ENCODE measurements at places on chromosomes 12 and 14.

DNA sequence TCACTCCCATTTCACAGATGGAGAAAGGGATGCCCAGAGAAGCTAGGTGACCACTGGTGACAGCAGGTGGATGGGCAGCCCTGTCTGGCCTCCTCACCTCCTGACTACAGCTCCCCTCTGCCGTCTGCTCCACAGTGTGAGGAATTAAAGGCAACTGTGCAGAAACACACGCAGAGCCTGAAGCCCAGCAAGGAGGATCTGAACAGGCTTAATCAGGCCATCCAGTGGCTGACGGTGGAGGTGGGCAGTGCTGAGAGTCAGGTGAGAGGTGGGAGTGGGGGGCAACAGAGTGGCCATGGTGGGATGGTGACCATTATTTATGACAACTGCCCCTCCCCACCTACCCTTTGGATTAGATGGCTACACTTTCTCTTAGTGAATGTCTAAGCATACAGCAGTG, 1.2 kb downstream of the KRT86 start:
- no peak for DNase-seq

- no peak for DNase-seq
These were observed 3.0 kb upstream of the ZC3H14 start for GRCh38 chr14:88559852-88560251.

GRCh38 chr14:39006721-39007410, 96.2 kb downstream of the SEC23A start:
- DNase-seq, result no peak

- no peak for DNase-seq
These were observed 73.5 kb upstream of the SAV1 start for GRCh38 chr14:50741567-50741966.

DNA sequence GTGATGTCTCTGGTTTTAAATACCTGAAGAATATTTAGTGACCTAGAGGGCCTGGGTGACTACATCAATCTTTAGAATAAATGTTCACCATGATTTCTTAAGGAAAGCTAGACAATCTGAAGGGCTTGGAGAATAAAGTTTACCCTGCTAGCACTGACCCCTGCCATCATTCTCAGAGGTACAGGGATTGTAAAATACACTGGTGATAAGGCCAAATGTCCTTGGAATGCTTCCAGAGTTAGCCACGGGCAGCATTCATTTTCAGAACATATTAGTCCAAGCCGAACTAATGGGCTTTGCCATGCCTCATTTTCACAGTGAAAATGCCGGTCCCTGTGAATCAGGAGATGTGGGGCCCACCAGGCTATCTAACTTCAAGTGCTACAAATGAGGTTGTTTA, 1381.7 kb upstream of the SEL1L start:
- no peak for DNase-seq

DNA sequence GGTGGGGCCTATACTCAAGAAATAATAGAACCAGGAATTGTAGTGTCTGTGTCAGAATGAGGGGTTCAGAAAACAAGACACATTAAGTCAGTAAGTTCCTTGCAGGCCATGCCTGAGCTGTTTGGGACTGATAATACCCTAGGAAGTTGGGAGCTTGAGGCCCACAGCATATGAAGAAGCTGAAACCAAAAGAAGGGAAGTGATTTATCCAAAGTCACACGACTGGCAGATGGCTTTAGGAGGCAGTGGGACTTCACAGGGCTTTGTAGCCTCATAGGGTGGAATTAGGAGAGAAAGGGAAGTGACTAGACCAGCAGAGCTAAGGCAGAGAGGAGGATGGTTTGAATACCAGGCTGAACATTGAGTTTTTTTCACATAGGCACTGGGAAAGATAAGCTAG, 56.6 kb upstream of the SRSF5 start:
- no peak for DNase-seq

DNA sequence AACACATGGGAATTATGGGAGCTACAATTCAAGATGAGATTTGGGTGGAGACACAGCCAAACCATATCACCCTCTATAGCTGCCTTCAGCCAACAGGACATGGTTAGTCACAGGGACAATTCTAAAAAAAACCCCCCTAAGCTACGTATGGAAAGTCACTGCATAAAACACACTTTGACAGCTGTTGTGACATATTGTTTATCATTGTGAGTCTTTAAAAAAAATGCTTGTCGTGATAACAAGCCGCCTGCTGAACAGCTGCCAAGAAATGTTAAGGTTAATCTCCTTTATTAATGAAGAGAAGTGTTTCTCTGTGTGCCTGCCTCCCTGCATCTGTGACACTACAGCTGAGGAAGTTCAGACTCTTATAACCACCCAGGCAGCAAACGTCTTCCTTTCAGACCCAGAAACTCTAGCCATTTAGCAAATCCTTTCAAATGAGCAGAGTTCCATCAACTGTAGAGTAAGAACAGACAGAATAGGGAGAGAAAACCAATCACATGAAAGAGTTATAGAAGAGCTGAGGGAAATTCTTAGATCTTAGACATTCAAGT, 1459.6 kb upstream of the TMEM132C start:
- DNase-seq, result no peak

DNA sequence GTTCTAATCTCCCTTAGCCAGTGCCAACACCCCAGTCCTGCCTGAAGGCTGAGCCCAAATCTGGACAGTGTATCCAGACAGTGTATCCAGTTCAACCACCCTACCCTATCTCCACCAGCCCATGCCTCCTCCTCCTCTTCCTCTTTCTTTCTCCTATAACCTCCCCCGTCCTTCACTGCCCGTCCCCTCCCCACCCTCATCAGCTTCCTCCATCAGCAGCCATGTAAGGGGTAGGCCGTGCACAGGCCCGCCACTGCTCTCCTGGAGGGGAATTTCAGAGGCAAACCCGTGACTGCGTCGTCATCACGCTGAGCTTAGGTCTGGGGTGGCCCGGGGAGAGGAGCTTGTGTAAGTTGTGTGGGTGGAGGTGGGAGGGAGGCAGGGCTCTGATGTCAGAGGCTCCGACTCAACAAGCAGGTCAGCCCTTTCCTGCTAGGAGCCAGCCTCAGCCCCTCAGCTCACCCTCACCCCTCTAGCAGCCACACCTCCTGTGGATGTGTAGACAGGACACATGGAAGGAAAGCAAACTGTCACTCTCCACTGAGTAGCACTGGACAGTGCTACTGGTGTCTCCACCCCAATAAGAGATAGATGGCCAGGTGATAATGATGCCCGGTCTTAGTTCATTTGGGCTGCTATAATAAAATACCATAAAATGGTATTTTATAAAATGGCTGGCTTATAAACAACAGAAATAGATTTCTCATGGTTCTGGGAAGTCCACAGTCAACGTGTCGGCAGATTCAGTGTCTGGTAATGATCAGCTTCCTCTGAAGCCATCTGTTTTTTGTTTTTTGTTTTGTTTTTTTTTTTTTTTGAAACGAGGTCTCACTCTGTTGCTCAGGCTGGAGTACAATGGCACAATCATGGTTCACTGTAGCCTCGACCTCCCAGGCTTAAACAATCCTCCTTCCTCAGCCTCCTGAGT, 50.5 kb downstream of the IRF2BPL start:
- DNase-seq, result no peak

- peak; percentile 56 for DNase-seq
These were observed 841.1 kb downstream of the NRXN3 start for GRCh38 chr14:79011091-79011919.

- DNase-seq, result no peak
These were observed 48.2 kb upstream of the PNMA1 start for GRCh38 chr14:73762375-73762822.

DNA sequence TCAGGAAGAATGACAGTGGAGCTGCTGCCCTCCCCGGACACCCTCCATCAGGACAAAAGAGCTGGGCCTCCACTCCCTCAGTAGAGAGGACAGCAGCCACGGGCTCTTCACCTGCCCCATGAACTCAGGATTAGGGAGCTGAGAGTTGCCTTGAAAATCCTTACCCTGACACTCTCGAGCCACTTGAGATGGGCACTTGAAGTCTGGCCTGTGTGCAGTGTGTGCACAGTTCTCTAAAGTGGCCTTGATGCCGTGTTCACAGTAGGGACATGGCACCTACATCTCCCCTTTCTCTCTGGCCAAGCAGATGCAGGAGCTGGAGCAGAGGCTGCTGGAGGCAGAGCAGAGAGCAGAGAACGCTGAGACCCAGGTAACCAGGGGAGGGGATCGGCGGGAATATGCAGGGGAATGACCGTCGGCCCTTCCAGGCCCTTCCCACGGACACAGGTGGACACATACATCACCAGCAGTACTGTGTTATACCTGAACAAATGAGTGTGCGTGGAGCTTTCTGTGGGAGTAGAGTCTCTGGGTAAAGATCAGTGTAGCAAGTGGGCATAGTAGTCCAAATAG, 22.5 kb downstream of the PLEKHH1 start:
- DNase-seq, result no peak

GRCh38 chr14:102905116-102906108, 17.1 kb upstream of the AMN start:
- DNase-seq, result no peak

DNA sequence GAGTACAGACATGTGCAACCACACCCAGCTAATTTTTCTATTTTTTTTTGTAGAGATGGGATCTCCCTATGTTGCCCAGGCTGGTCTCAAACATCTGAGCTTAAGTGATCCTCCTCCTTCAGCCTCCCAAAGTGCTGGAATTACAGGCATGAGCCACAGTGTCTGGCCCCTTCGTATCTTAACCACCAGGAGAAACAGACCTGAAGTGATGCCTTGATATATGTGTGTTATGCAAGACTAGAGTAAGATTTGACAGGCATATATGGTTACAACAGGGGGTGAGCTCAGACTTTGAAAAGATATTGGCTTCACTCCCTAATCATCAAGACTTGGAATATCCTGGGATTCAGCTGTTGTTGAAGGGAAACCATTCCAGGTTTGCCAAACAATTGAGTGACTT, 10.7 kb upstream of the GALNT6 start:
- no peak for DNase-seq

DNA sequence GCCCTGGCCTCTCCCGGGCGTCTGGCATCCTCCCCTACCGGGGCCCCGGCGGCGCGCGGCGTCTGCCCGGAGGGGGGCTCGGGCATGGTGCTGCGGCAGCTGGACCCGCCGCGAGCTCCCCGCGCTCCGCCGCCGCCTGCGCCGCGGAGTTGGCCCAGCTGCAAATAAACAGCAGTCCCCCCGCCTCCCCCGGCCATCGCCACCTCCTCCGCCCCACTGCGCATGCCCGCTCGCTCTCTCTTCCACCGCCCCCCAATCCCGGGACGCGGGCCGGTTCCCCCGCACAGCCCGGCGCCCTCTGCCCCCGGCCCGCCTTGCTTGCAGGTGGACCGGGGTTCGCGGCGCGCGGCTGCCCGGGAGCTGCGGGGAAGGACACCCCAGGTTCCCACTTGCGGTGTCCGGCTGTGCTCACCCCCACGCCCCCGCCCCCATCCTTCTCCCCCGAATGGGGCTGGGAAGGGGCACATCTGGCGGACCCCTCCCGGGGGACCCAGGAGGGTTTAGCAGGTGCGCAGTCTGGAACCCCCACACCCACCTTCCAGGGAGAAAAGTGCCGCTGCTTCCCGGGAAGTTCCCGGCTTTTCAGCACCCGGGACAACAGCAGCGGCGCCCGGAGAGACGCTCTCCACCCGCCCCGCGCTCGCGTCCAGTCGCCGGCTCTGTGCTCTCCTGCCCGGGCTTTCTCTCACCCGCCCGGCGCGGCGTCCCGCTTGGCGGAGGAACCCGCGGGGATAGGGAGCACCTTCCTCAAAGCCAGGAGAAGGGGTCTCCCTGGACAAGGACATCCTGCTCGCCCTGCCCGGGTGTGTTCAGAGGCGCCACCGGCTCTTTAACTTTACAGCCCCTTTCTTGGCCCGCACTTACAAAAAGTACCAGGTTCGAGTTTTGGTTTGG, at the start of gene TMTC1:
TMTC1 (minus strand) TSS at position 170 of the 894 bp plus-strand sequence. CDS start 191 bp downstream, outside the sequence.
- DNase-seq, result peak; percentile 9

GRCh38 chr12:47910486-47910885, 5.7 kb upstream of the VDR start:
- DNase-seq, result no peak

DNA sequence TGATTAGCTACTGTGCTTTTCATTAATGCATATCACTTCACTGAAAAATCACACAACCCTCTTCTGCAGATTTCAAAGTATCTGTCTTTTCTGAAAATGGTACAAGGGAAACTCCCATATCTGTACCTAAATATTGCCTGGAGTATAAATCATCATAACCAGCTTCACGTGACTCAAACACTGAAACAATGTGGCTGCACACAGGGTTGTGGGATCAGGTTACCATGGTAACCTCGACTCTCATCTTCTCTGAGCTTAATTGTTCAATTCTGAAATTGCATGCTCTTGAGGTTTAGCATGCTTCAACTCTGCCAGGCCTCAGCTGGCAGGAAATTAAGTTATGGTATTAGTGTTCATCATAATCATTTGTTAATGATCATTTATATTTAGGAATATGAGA, 77.5 kb upstream of the CPSF6 start:
- peak; percentile 19 for DNase-seq

DNA sequence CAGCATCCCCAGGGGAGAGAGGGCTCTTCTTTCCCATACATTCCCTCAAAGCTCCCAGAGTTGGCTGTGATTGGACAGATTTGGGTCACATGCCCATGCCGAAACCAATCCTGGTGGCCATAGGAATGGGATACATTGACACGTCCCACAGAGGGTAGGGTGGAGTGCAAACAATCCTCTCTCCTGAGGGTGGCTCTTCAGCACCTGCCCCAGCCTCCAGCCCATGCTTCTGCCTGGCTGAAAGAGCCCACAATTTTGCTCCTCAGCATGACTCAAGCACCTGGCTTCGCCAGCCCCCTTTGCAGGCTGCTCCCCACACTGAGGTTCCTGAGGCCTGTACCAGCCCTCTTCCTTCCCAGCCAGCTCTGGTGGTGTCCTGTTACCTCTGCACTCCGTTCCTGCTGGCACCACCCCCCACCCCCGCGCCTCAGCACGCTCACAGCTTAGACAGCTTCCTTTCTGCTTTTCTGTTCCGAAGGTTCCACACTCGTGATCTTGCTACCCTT, 71.7 kb downstream of the CCDC92 start:
- no peak for DNase-seq

GRCh38 chr12:93514853-93515252, 47.5 kb downstream of the MRPL42 start:
- no peak for DNase-seq

DNA sequence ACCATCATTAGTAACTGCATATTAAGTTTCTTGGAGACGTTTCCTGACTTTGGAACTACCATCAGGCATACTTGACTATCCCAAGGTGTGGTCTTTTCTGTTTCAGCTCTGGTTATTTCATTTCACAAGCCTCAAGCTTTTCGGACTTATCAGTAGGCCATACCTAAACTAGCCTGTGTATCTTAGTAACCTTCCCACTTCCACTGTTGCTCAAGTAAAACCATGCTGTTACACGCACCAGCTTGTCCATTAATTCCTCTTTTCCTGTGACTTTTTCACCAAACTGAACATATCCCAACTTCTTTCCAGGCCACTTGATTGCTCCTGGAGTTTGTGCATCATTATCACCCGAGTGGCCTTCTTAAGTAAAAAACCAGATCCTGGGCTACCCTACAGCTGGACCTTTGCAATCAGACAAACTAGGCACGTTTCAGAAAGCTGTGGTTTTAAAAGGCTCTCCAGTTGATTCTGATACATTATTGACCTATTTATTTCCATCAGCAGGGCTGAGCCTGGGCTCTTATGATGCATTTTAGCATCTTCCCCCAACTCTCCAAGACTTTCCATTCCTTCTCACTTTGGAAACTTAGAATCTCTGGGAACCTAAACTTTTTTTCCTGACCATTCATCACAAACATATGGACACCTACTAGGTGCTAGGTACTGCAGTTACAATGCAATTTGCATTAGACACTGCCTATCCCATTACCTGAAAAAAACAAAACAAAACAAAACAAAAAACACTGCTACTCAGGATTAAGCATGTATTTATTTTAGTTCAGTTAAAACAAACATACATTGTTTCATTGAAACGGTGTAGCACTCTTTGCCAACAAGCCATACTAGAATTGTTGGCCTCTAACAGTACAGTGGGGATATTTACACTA, 14.9 kb downstream of the SLC38A2 start:
- DNase-seq, result no peak

Data from NCI-H2081 (cell line).